IMR-90 (cell line): ENCODE measurements at places on chromosomes 7 and 10. TPM values are rescaled to one million over a fixed set of nuclear protein-coding genes. Genes with fewer than 3 reads are reported as not detected.

GRCh38 chr10:121338206-121338980 lies 259.9 kb downstream of the FGFR2 start:
- DNase-seq, result no peak
- no peaks in the 10 kb centered on the region for H3K27me3 ChIP-seq
- H3K4me3 ChIP-seq, result no peak overlapping the region

The HOXA4 gene
- total RNA-seq, result 0.36 and 1.1 TPM in 2 replicates

DNA sequence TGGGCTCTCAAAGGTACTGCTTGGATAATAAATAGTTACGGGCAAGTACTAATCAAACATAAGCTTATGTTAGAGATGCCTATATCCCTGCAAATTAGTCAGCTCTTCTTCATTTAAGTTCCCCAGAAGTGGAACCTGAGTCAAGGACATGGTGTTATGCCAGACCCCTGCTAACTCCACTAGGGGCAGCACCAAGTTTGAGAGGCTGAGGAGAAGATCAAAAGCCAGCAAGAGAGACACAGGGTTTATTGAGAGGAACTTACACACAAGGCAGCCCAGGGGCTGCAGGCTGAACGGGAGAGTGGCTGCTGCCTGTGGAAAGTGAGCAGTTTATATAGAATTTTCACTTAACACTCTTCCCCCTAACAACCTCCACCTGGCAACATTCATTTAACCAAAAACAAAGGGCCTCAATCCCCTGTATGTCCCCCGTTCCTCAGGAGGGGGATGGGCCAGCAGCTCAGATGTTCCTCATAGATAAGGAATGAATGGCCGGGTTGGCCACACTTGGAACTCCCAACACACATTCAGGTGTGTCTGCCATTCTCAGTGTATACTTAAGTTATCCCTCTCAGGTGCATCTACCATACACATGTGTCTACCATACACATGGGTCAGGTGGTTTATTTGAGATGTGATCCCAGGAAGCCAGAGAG lies 62.6 kb upstream of the GHITM start:
- H3K27me3 ChIP-seq, result no peaks in the 10 kb centered on the region
- no peaks in the 10 kb centered on the region for H3K36me3 ChIP-seq
- H3K4me3 ChIP-seq, result no peak overlapping the region
- H3K27ac ChIP-seq, result peak overlapping the region; percentile 59; the same call in 1 of the 2 replicates
- DNase-seq, result peak; percentile 18
- peaks cover 2% of the 10 kb centered on the region; the same call in 1 of the 2 replicates for H3K4me1 ChIP-seq

- no peaks in the 10 kb centered on the region for H3K36me3 ChIP-seq
- H3K27ac ChIP-seq, result peak overlapping the region; percentile 93
- H3K4me3 ChIP-seq, result no peak overlapping the region
- H3K27me3 ChIP-seq, result no peaks in the 10 kb centered on the region
- H3K4me1 ChIP-seq, result peaks cover 29% of the 10 kb centered on the region
These were observed 968 bp upstream of the INMT start for GRCh38 chr7:30750683-30751650.

GRCh38 chr10:6083523-6084475 lies 5.0 kb upstream of the RBM17 start:
- H3K36me3 ChIP-seq, result no peaks in the 10 kb centered on the region
- no peak overlapping the region for H3K4me3 ChIP-seq
- H3K27ac ChIP-seq, result 0 out of 2 replicates have a peak overlapping the region, but pooled peaks have one; percentile 8
- peaks cover 11% of the 10 kb centered on the region for H3K4me1 ChIP-seq
- no peaks in the 10 kb centered on the region for H3K27me3 ChIP-seq

DNA sequence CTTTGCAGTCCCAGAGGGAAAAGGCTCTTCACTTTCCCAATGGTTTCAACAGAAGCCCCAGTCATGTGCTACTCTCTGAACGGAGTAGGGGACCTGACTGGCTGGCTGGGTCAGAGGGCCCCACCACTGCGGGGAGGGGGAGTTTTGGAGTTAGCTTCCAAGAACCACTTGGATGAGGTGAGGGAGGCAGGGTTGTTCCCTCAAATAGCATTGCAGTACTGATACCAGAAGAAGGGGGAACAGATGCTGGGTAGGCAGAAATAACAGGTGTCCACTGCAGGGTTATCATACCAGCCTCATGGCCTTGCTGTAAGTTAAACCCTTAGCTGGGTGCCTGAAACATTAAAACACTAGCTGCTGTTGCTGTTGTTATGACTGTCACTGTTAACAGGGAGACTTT lies 131.3 kb downstream of the UBE2H start:
- no peak overlapping the region for H3K4me3 ChIP-seq
- H3K27ac ChIP-seq, result no peak overlapping the region
- DNase-seq, result no peak
- H3K4me1 ChIP-seq, result peaks cover 2% of the 10 kb centered on the region; the same call in 1 of the 2 replicates
- H3K36me3 ChIP-seq, result no peaks in the 10 kb centered on the region
- H3K27me3 ChIP-seq, result no peaks in the 10 kb centered on the region

DNA sequence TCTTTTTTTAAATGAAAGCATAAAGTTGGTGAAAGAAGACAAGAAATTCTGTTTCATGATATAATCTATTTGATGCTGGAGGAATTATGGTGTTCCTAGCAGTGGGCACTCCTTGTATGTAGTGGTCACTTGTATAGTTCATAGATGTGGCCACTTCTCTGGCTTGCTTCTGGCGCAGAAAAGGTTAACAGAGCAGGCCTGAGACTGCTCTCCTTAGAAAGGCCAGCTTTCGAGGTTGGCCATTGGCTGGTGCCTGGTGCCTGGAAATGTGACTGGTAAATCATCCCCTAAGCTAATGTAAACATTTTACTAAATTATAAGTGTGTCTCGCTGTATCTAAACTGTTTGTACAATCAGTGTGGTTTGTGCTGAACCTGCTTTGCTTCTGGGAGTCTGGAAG lies 276.1 kb downstream of the PHTF2 start:
- no peaks in the 10 kb centered on the region for H3K36me3 ChIP-seq
- DNase-seq, result no peak
- H3K27ac ChIP-seq, result no peak overlapping the region
- no peak overlapping the region for H3K4me3 ChIP-seq
- no peaks in the 10 kb centered on the region for H3K27me3 ChIP-seq

GRCh38 chr10:33533612-33534011 lies 199.1 kb upstream of the NRP1 start:
- H3K36me3 ChIP-seq, result no peaks in the 10 kb centered on the region
- H3K4me3 ChIP-seq, result no peak overlapping the region
- H3K27ac ChIP-seq, result no peak overlapping the region
- no peaks in the 10 kb centered on the region for H3K4me1 ChIP-seq

The CPA4 gene
- 365 and 382 TPM in 2 replicates for total RNA-seq

DNA sequence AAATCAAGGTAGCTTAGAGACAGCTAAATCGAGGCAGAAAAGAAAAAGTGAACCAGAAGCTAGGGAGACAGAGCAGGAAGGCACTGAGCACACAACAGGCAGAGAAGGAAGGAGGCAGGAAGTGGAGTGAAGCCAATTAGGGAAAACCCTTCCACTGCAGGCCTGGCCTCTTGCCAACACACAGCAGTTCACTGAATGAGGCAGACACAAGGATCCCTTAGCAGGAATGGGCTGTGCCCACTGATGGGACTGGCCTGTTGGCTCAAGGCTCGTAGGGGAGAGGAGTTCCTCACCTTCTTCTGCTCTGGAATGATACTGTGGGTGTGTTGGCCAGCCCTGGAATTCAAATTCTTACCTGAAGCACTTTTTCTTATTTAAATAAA lies 220.3 kb upstream of the STK17A start:
- H3K4me1 ChIP-seq, result no peaks in the 10 kb centered on the region
- DNase-seq, result peak; percentile 6
- H3K27ac ChIP-seq, result no peak overlapping the region
- H3K36me3 ChIP-seq, result no peaks in the 10 kb centered on the region
- no peaks in the 10 kb centered on the region for H3K27me3 ChIP-seq

DNA sequence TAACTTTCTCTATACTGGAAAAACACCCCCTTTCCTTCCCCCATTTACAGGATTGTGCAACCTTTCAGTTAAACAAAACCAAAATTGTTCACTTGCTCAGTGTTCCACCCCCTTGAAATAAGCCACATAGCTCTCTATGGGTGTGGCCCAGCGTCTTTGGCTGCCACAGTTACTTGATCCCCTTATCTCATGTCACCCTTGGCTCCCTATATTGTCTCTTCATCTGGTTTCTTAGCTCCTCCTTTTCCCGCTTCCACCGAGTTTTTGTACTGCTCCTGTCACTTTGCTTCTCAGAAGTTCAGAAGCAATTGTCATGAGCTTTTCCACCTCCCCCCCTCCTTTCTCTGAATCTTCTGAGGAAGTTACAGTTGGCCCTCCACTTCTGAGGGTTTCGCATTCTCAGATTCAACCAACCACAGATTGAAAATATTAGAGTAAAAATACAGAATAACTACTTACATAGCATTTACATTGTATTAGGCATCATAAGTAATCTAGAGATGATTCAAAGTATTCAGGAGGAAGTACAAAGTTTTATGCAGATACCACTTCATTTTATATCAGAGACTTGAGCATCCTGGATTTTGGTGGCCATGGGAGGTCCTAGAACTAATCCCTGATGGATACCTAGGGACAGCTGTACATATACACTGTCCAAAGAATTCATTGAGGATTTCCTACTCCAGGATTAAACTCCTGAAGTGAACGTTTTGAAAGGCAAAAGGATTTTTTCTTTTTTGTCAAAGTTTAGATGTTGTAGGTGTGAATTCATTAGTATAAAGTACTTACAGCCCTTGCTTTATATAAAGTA lies 60.4 kb downstream of the ADD3 start:
- H3K27ac ChIP-seq, result peak overlapping the region; percentile 9; the same call in 1 of the 2 replicates
- no peaks in the 10 kb centered on the region for H3K36me3 ChIP-seq
- H3K4me3 ChIP-seq, result no peak overlapping the region
- H3K4me1 ChIP-seq, result peaks cover 4% of the 10 kb centered on the region
- DNase-seq, result no peak

GRCh38 chr7:22572937-22573336 lies 72.9 kb upstream of the STEAP1B start:
- H3K4me1 ChIP-seq, result peaks cover 13% of the 10 kb centered on the region
- H3K4me3 ChIP-seq, result no peak overlapping the region

The GPER1 gene
- 2.0 and 2.2 TPM in 2 replicates for total RNA-seq

- H3K4me1 ChIP-seq, result peaks cover 3% of the 10 kb centered on the region; the same call in 1 of the 2 replicates
- H3K36me3 ChIP-seq, result no peaks in the 10 kb centered on the region
- no peak overlapping the region for H3K4me3 ChIP-seq
- no peak overlapping the region for H3K27ac ChIP-seq
These were observed 151.8 kb upstream of the RHEB start for GRCh38 chr7:151671514-151671913.

- H3K27me3 ChIP-seq, result no peaks in the 10 kb centered on the region
- no peak for DNase-seq
- H3K4me1 ChIP-seq, result no peaks in the 10 kb centered on the region
- no peak overlapping the region for H3K4me3 ChIP-seq
These were observed 48.3 kb upstream of the STEAP4 start for GRCh38 chr7:88355011-88355410.

The RAMP3 gene
- not detected in 2 replicates for total RNA-seq

GRCh38 chr10:98577168-98577567 lies 130.4 kb upstream of the HPS1 start:
- no peak overlapping the region for H3K27ac ChIP-seq
- no peak overlapping the region for H3K4me3 ChIP-seq
- H3K4me1 ChIP-seq, result no peaks in the 10 kb centered on the region
- no peaks in the 10 kb centered on the region for H3K27me3 ChIP-seq
- no peak for DNase-seq

The IFIT5 gene
- 18.1 and 21.7 TPM in 2 replicates for total RNA-seq

DNA sequence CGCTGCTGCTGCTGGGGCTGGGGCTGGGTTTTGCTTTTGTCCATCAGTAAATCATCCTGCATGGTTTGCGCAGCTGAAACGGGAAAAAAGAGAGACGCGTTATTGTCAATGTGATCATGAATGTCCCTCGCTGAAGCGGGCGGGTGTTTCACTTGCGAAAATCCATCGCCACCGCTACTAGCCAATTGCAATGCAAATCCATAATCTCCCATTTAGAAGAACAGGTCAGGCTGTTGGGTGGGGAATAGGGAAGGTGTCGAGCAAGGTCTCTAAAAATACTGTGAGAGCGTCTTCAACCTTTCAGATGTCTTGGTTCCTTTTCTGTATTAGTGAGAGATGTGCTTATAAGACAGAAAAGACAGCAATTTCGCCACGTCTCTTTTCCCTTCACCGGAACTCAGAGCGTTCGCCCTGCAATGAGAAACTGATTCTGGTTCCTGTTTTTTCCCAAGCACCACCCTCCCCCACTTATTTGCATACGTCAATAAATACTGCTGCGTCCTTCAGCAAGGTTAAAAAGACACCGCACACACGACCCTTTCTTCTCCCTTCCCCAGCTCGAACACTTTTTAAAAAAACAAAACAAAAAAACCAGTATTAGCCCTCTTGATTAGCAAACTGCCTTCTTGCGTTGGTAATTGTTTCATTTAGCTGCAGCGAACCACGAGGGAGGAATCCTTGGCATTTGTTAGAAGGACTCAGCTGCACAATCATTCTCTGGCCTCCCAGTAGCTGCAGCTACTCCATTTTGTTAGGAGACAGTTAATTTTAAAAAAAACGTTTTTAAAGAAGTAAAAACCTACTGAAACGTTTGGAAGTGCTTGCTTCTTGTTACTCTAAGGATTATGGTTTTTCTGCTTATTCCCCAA lies 50.4 kb downstream of the CPEB3 start:
- no peaks in the 10 kb centered on the region for H3K36me3 ChIP-seq
- H3K4me3 ChIP-seq, result peak overlapping the region; percentile 78
- H3K4me1 ChIP-seq, result peaks cover 2% of the 10 kb centered on the region; the same call in 1 of the 2 replicates
- DNase-seq, result peak; percentile 70
- H3K27ac ChIP-seq, result peak overlapping the region; percentile 31

DNA sequence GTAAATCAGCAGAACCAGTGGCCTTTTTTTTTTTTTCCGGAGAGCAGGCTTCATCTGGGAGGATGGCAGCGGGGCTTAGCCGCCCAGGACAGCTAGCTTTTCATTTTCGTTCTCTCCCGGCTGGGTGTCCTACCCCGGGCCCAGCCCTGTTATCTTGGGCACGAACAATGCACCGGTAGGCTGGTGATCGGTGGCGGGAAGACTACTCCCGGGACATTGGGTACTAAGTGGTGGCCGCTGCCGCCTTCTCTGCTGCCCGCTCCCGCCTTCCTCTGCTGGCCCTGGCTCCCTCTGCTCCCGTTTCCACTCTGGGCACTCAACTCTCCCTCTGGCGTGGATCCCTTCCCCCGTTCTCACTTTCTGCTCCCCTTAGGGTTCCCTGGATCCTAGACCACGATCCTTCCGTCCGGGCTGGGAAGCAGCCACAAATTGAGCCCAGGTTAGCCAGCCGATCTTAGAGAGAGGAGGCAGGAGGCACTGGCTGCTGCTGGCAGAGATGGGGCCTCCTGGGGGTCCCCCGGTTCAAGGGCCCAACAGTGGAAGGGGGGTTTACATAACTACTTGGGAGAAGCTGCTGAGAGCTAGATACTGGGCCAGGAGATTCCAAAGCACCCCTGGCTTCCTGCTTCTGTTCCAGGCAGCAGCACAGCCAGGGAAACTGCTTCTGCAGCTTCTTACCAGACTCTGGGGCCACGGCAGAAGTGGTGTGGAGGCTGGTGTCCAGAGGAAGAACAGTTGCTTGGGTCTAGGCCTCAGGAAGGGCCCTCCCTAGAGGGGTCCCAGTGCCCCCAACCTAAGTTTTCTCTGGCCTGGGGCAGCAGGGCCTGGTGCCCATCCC lies 1.8 kb downstream of the TLX1 start:
- no peak overlapping the region for H3K4me3 ChIP-seq
- H3K27me3 ChIP-seq, result peaks cover 95% of the 10 kb centered on the region
- H3K27ac ChIP-seq, result no peak overlapping the region
- H3K4me1 ChIP-seq, result no peaks in the 10 kb centered on the region
- no peak for DNase-seq
